Activated T-cell treated with anti-CD3 and anti-CD28 coated beads for 1 hour (primary cell): ENCODE measurements at places on chromosomes 7 and 10.

GRCh38 chr10:75866300-75866625 lies 434.8 kb downstream of the LRMDA start:
- no peak for DNase-seq

DNA sequence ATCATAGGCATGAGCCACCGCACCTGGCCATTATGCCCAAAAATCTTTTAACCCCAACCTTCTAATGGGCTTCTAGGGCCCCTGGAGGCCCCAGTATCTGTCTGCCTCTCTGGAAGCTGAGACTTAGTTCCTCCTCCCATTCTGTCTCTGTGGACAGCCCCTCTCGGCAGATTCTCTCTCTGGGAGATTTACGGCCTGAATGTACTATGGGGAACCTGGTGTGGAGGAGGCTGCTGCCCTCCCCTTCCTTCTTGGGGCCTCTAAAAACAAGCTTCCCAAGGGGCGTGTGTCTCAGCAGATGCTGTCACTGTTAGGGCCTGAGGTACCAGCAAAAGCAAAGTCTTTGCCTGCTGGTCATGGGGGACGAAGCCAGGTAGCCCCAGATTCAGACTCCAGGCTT lies 35.8 kb upstream of the PRKAR1B start:
- DNase-seq = no peak

DNA sequence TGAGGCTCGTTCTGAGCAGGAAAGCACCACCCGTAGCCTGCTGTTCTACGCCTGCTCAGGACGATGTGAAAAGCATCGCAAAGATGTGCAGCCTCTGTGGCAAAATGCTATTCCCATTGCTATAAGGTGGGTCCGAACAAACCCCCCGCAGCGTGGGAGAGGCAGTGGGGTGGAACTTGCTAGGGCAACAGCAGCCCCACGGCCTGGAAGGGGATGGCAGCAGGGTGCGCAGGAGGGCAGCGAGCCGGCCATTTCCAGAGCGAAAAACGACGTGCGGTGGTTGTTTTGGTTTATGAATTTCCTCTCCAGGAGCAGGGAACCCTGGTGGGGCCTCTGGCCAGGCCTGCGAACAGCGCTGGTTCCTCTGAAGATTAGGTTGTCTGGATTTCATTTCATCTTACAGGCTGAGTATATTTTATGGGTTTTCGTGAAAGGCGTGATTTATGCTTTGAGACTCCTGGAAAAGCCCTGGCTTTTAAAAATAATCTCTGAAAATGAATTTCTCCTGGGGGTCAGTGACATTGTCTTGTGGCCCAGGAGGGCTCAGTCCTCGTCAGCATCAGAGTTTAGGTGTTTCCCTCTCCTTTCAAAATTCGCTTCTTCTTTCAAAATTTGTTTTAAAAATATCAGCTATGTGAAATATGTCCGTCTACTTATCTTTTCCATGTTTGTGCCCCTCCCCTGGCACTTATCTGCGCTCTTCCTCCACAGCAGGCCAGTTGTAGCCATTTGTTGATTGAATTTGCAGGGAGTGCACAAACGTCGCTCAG lies 42.3 kb upstream of the UBE3C start:
- DNase-seq = no peak

- DNase-seq = no peak
Observed at GRCh38 chr10:77518910-77519274, 118.7 kb downstream of the KCNMA1 start.

DNA sequence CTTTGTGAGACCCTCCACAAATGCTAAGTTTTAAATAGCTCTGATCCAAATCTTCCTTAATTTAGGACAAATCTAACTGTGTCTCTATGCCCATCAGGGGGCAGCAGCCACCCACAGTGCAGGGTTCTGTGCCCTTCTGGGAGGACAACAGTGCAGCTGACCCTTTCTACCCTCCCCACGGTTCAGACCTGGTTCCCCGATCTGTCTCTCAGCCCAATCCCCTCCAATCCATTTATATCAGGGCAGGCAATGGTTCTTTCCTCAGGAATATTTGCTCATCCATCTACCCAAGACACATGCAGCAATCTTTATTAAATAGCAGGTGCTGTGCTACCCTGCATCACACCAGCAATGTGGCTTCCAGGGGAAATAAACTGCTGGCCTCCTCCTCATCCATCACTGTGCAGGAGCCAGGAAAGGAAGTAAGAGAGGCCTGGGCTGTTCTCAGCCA lies 4.0 kb upstream of the RBM28 start:
- peak; percentile 41 for DNase-seq

GRCh38 chr7:49980465-49980864 lies 112.6 kb downstream of the ZPBP start:
- DNase-seq = no peak

- no peak for DNase-seq
Observed at GRCh38 chr10:110963162-110963561, 43.8 kb downstream of the SHOC2 start.

DNA sequence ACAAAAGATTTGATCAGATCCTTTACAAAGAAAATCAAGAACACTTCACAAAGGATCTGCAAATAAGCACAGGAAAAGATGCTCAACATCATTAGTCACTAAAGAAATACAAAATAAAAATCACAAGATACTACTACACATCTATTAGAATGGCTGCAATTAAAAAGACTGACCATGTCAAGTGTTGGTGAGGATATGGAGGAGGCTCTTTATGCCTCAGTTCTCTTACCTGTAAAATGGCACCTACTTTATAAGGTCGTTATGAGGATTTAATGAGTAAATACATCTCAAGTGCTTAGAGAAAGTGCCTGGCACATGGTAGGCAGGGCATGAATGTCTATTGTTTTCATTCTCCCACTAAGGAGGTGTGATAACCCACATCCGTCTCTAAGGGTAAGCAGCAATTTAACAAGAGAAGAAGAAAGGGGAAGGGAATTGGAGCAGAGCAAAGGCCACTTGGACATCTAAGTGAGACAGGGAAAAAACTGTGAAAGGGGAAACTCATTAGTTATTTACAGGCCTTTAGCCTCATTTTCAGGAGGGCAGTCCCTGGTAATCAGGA lies 157.5 kb upstream of the NFE2L3 start:
- DNase-seq = no peak

DNA sequence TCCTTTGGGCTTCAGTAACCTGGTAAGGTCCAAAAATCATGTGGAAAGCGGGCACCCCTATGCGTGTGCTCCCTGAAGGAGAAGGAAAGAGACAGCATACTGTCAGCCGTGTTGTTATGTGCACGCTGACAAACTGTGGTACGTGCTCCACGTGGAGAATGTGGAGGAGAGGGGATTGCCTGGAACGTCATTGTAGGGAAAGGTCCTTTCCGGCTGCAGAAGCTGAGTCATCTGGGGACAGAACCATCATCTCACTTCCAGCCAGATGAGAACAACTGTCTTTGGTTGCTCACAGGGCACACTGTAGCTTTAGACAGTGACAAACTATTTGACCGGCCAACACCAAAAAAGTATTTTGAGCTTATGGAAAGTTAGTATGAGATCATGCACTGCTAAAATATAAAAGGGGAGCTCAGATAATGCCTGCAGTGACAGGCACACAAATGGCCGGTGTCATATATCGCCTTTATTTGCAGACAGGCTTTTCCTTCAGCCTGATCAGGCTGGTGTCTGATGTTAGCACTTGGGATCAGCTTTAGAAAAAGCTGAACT lies 38.8 kb upstream of the GRB10 start:
- DNase-seq = no peak

GRCh38 chr7:13933536-13933935 lies 55.9 kb downstream of the ETV1 start:
- DNase-seq = no peak

- DNase-seq = no peak
Observed at GRCh38 chr7:80002865-80003264, 131.8 kb upstream of the GNAI1 start.

GRCh38 chr7:131194070-131194865 lies 133.4 kb upstream of the MKLN1 start:
- no peak for DNase-seq

GRCh38 chr10:15213461-15213861 lies 45.0 kb upstream of the NMT2 start:
- DNase-seq = no peak

- DNase-seq = no peak
Observed at GRCh38 chr10:21078410-21079329, 181.6 kb upstream of the NEBL start.

DNA sequence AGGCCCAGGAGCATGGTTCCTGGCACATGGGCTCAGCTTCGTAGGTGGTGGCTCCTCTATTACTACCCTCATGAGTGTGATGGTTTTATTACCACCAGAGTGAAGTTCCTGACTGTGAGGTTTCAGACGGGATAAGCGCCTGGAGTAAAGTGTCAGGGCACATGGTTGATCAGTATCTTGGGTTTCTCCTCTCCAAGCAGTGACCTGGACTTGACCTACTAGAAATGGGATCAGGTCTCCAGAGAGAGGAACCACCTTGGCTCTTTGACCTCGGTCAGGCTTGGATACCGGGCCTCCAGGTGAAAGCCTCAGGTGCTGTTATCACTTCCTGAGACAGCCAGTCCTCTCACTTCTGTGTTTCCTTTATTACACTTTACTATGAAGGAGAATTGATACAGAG lies 67.7 kb downstream of the GRK5 start:
- no peak for DNase-seq

- DNase-seq = no peak
Observed at GRCh38 chr7:154598396-154598795, 404.5 kb downstream of the PAXIP1 start.

DNA sequence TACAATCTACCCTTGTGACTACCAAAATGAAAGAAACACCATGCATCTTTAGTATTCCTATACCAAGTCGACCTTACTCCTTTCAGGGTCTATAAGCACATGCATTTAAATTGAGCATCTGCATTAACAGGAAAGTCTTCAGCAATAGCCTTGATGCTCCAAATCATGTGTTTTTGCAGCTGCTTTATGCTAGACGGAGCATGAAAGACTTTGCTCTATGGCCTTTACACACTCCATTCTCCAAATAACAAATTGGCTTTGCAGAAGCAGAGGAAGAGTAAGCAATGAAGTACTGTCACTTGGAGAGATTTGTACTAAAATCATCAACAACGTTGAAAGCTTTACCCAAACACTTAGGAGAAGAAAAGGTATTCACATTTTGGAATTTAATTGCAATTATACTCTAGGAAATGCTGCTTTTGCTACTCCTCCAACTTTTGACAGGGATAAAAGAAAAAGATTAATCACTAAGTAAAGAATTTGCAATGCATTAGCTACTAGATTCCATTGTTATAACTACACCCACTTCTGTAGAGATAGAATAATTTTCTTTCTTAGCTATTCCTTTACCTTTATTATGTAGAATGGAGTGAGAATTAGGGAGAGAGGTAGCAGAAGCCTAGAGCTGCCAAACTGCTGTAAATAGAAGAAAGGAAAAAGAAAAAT lies 131.8 kb downstream of the SEMA3E start:
- no peak for DNase-seq

DNA sequence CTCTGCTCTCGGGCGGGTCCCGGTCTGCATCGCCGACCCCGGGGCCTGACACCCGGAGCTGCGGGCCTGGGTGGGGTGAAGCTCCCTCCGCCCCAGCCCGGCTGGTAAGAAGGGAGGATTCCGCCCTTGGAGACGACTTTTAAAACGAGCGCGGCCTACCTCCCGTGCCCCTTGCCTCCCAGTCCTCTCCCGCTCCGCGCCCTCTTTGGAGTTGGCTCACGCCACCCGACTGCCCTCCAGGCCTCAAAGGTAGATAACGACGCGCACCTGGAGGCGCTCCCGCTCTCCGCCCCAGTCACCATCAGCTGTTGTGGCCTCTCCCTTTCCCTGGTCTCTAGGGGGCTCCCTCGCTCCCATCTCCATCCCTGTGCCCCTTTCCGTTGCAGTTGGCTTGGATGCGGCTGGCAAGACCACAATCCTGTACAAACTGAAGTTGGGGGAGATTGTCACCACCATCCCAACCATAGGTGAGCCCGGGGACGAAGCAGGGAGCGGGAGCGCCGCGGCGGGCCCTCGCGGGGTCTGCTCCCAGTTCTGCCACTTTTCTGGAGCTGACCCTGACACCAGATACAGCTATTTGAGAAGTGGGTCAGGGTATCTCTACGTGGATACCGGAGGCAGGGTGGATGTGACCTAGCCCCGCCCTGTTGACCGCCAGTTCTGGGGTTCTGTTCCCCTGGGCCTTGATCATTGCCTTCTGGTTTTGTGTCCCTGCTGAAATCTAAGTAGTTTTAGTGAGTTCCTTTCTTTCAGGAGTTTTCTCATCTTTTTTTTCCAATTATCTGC lies 679 bp downstream of the ARF5 start:
- peak; percentile 9 for DNase-seq

DNA sequence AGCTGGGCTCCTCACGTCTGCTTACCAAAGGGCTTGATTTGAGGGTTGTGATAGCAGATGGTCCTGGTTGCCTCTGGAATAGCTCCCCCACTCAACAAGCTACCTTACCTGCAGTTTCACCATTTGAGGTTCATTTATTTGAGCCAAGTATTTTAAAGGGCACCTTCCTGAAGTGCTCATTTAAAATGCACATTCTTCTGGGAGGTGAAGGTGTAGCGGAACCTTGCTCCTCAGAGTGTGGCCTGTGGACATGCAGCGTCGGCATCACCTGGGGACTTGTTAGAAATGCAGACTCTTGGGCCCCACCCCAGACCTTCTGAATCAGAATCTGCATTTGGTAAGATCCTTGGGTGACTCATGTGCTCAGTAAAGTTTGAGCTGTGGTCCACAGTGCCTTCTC lies 2.3 kb downstream of the CDH23 start:
- no peak for DNase-seq

DNA sequence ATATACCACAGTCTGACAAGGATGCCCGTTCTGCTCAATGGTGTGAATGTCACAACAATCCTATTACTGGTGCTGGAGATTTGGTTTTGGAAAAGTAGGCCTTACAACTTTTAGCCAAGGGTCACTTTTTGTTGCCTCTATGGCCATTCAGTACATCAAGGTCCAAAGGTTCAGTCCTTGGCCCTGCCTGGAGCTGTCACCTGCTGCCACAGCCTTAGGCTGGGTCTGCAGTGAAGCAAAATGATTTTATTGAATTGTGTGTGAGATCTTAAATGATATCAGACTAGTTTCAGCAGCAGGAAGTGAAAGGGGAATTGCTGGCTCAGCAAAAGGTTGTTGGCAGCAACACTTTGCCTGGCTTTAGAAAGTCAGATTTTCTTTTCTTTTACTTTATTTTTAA lies 427.6 kb downstream of the THSD7A start:
- no peak for DNase-seq

DNA sequence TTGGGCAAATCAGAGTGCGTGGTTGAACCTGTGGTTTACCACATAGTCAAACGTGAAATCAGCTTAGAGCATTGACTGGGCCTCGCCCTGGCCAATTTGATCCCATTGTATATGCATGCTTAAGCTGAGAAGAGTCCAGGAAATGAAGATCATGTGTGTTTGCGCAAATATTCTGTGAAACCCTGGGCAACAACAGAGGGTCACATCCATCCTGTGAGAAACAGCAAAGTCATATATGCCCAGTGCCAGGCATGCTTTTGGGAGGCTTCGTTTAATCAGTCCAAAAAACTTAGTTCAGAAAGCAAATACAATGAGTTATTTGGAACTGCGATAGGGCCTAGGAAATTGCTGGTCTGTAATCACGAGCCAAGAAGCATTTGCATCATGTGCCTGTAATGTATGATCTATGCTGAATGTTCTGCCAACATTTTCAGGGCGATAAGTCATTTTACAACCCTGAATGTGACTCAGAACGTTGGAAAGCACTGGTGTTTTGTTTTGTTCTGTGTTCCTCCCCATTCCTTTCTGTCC lies 412.1 kb upstream of the CELF2 start:
- no peak for DNase-seq
